ENCODE measurements at places on chromosomes 12 and 14. TPM values are rescaled to one million over a fixed set of nuclear protein-coding genes. Genes with fewer than 3 reads are reported as not detected.
A peak's percentile ranks its signal among the peaks of the same experiment; 100 is the strongest.

DNA sequence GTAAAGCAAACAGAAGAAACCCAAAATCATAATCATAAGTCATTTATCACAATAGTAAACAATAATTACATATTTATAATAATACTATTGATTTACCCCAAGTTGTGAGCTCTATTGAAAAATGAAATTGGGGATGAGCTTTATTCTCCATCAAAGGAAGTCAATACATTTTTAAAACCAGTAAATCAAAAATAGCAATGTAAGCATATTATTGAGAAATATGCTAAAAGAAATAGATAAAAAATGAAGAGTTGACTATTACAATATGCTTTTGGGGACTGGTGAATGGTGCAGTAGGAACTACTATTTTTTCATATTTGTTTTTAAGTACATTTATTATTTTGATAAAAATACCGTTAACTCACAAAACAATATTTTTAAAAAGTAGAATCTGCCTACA lies 31.2 kb upstream of the STK38L start:
- no peak overlapping the region for H3K27ac ChIP-seq
- DNase-seq: no peak
- no peaks in the 10 kb centered on the region for H3K4me1 ChIP-seq
- no peaks in the 10 kb centered on the region for H3K36me3 ChIP-seq
- H3K27me3 ChIP-seq: no peaks in the 10 kb centered on the region
- no peak overlapping the region for H3K4me3 ChIP-seq

- peak; percentile 74 for DNase-seq
- H3K4me3 ChIP-seq: no peak overlapping the region
- no peaks in the 10 kb centered on the region for H3K27me3 ChIP-seq
- H3K4me1 ChIP-seq: no peaks in the 10 kb centered on the region
- H3K27ac ChIP-seq: no peak overlapping the region
- H3K36me3 ChIP-seq: no peaks in the 10 kb centered on the region
These were observed 179.1 kb downstream of the KITLG start for GRCh38 chr12:88401155-88401554.

- no peak overlapping the region for H3K4me3 ChIP-seq
- DNase-seq: no peak
- no peak overlapping the region for H3K27ac ChIP-seq
These were observed 12.3 kb upstream of the DLK1 start for GRCh38 chr14:100714258-100714892.

DNA sequence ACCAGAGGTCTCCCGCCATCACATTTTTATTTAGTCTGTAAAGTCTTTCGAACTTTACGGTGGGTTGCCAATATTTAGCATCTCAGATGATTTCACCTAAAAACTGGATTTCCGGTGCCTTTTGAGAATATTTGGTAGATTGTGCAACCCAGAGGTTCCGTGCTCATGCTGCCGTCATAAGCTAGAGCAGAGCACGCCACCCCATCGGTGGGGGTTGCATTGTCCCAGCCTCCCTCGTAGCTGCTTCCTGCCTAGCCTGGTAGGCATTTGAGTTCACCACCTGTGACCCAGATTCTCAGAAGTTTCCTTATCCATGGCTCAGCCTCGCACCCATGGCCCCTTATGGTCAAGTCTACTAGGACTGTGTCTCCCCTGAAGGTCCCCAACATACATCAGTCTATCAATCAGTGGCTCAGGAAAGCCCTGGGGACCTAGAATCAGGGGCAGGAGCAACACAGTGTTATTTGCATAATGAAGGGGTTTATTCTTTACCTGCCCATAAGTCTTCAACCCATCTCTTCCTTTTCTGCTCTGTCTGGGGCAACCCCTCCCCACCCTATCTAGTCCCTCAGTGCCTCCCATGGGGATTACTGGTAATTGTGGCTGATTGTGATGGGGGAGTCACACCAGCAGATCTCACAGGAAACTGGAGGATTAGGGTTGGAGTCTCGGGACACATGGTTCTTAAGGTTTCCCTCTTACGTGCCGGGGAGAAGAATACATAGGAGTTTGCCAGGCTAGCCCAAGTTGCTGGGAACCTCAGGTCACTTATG lies 152.3 kb downstream of the PHETA1 start:
- H3K4me3 ChIP-seq: no peak overlapping the region
- DNase-seq: no peak
- H3K27ac ChIP-seq: no peak overlapping the region
- H3K36me3 ChIP-seq: no peaks in the 10 kb centered on the region

Gene GDF3
- 4.1 TPM for total RNA-seq

GRCh38 chr12:120238839-120239445 lies 26.6 kb downstream of the PXN start:
- no peaks in the 10 kb centered on the region for H3K36me3 ChIP-seq
- DNase-seq: no peak
- H3K4me3 ChIP-seq: no peak overlapping the region
- H3K27me3 ChIP-seq: no peaks in the 10 kb centered on the region
- H3K27ac ChIP-seq: peak overlapping the region; percentile 95

- H3K27me3 ChIP-seq: no peaks in the 10 kb centered on the region
- H3K36me3 ChIP-seq: no peaks in the 10 kb centered on the region
- no peak for DNase-seq
- H3K4me3 ChIP-seq: peak overlapping the region; percentile 0
These were observed 581 bp downstream of the CD69 start for GRCh38 chr12:9760120-9760519.

Gene RERG
- total RNA-seq: not detected

DNA sequence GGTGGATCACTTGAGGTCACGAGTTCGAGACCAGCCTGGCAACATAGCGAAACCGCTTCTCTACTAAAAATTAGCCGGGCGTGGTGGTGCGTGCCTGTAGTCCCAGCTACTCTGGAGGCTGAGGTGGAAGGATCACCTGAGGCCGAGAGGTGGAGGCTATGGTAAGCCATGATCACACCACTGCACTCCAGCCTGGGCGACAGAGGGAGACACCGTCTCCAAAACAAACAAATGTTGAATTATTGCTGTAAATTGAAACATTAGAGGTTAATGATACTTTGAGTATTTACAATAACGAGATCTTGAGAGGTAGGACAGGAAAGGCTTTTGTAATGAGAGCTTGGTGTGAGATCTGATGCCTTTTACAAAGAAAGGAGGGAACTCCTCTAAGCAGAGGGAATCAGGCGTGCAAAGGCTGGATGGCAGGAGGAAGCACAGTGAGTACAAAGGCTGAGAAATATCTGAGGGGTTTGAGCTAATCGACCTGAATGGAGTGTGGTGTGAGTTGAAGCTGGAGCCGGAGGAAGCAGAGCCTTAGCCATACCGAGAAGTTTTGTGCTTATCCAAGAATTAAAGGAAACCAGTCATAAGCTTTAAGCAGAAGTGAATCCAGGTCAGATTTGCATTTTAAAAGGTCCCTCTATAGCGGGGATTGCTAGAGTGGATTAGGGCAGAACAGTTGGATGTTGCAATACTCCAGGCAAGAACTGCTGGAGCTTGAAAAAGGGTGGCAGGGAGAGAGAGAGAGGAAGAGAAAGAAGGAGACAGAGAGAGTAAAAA lies 1.1 kb downstream of the RHNO1 start:
- no peaks in the 10 kb centered on the region for H3K27me3 ChIP-seq
- peak; percentile 42 for DNase-seq
- H3K4me1 ChIP-seq: peaks cover 17% of the 10 kb centered on the region
- peak overlapping the region; percentile 88 for H3K27ac ChIP-seq
- peak overlapping the region; percentile 99 for H3K4me3 ChIP-seq

DNA sequence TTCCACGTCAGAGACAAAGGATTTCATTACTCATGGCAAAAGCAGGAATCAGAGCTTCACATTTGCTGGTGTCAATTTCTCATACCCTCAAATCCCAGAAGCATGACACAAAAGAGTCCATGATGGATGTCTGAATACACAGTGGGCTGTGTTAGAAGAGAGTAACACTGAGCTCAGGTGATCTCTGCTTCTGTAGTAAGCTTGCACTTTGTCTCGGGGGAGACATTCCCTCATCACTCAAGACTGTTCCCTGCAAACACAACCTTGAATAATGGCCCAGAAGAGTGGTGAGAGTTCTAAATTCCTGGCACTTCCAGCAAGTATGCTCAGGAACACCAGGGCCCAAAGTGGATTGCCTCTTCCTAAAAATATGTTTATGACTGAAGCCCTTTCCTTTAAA lies 1787.2 kb upstream of the SEL1L start:
- no peak overlapping the region for H3K27ac ChIP-seq
- H3K27me3 ChIP-seq: no peaks in the 10 kb centered on the region
- no peaks in the 10 kb centered on the region for H3K36me3 ChIP-seq
- DNase-seq: no peak

DNA sequence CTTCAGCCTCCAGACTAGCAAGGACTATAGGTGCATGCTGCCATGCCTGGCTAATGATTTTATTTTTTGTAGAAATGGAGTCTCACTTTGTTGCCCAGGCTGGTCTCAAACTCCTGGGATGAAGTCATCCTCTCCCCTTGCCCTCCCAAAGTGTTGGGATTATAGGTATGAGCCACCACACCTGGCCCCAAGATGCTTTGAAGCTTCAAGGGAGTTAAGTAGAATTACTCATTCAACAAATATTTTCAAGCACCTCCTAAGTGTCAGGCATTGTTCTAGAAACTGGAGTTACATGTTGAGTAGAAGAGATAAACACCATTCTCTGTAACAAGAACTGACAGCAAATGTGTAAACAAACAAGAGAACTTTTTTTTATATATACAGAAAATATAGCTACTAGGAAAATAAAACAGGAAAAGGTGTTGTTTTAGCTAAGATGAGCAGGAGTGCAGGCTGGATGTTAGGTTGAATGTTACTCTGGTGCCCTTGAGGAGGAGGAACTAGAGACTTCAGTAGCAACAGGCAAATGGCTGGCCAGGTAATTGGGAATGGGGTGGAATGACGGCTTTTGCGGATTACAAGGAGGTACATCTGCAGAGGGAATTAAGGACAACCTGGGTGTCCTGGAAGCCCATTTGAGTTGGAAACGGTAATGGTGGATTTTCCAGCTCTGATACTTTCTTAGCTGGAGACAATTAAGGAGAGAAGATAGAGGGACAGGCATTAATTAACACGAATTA lies 32.0 kb upstream of the CFAP54 start:
- H3K4me3 ChIP-seq: no peak overlapping the region
- DNase-seq: peak; percentile 28
- no peaks in the 10 kb centered on the region for H3K36me3 ChIP-seq

GRCh38 chr12:76591476-76591875 lies 31.9 kb upstream of the OSBPL8 start:
- H3K4me1 ChIP-seq: no peaks in the 10 kb centered on the region
- no peak overlapping the region for H3K4me3 ChIP-seq
- H3K27me3 ChIP-seq: no peaks in the 10 kb centered on the region
- H3K36me3 ChIP-seq: no peaks in the 10 kb centered on the region

DNA sequence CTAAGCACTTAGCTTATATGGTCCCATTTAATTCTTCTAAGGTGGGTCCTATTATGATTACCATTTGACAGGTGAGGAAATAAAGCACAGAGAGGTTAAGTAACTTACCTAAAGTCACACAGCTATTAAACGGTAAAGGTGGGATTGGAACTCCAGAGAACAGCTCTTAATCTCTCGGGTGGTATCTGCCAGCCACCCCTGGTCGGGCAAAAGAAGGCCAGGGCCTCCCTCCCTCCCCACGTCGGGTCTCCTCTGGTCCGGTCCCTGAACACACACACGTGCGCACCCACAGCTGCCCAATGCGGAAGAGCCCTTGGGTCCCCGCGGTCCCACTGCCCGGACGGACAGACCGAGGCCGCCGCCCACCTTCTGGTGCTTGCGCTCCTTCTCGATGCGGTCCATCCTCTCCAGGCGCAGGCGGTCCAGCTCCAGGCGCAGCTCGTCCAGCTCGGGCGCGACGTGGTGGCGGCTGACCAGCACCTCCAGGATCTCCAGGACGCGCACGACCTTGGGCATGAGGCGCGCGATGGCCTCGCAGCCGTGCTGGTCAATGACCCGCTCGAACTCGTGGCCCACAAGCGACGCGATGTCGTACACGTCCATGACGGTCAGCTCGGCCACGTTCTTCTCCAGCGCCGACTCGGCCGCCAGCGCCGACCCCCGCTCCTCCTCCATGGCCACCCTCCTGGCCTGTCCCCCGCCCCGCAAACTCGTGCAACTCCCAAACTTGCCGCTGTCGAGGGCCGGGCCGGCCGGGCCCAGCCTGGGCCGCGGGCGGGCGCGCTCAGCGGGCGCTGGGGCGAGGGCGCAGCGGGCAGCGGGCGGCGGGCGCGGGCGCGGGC lies 490 bp downstream of the RILPL1 start:
- H3K27me3 ChIP-seq: no peaks in the 10 kb centered on the region
- H3K4me3 ChIP-seq: peak overlapping the region; percentile 35
- peaks cover 23% of the 10 kb centered on the region for H3K4me1 ChIP-seq
- peak overlapping the region; percentile 53 for H3K27ac ChIP-seq

DNA sequence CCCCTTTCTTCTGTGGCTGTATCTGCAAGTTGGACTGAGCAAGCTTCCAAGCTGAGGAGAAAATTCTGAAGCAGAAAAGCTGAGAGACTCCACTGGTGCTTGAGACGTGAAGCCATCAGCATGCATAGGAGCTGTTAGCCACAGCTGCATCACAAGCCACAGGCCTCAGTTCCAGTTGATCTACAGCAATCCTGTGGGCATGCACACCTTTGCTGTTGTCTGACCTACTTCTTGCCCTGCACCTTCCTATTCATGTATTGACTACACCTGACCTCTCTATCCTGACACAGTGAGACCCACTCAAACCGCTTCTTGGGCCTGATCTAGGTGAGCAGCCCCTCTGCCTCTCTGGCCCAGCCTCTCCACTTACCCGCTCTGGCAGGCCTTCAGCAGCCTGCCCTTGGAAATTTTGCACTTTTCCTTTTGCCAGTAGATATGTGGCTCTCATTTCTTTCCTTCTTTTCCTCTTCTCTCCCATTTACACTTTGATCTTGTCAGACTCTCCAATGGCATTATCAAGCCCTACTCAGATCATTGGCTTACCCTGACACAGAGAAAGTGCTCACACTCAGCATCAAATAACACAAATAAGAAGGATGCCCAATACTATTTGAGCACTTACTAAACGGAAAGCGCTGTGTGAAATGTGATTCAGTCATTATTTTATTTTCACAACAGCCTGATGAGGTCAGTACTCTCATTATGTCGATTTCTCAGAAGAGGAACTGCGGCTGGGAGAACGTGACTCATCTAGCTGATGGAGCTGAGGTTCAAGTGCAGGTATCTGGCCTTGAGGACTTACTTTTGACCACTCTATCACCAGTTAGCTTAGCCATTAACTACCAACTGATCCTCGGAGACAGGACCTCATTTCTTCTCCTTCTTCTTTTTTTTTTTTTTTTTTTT lies 21.9 kb upstream of the PTGR2 start:
- no peaks in the 10 kb centered on the region for H3K36me3 ChIP-seq
- H3K27ac ChIP-seq: peak overlapping the region; percentile 40
- H3K4me3 ChIP-seq: no peak overlapping the region
- DNase-seq: peak; percentile 40

Gene TAS2R10
- 0.66 TPM for total RNA-seq

DNA sequence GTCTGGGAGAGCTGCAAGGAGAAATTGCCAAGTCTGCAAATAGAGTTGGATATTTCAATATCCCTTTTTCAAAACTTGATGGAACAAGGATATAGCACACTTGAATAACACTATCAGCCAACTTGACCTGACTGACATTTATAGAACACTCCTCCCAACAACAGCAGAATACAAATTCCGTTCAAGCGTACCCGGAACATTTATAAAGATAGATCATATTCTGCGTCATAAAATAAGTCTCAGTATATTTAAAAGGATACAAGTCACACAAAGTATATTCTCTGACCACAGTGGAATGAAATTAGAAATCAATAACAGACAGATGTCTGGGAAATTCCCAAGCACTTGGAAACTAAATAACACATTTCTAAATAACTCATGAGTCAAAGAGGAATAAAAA lies 29.0 kb upstream of the MEG3 start:
- no peaks in the 10 kb centered on the region for H3K36me3 ChIP-seq
- H3K4me3 ChIP-seq: no peak overlapping the region
- no peaks in the 10 kb centered on the region for H3K4me1 ChIP-seq
- DNase-seq: no peak
- H3K27me3 ChIP-seq: peaks cover 8% of the 10 kb centered on the region
- H3K27ac ChIP-seq: no peak overlapping the region

Gene MEG3
- total RNA-seq: 227 TPM

All from endothelial cell of umbilical vein (primary cell).